NCI-H1105 treated with DMSO at 0.1 percent for 48 hours (cell line): ENCODE measurements at places on chromosomes 6 and 20.

GRCh38 chr6:87333591-87334181 is 4.6 kb upstream of the GJB7 start:
- DNase-seq = no peak

DNA sequence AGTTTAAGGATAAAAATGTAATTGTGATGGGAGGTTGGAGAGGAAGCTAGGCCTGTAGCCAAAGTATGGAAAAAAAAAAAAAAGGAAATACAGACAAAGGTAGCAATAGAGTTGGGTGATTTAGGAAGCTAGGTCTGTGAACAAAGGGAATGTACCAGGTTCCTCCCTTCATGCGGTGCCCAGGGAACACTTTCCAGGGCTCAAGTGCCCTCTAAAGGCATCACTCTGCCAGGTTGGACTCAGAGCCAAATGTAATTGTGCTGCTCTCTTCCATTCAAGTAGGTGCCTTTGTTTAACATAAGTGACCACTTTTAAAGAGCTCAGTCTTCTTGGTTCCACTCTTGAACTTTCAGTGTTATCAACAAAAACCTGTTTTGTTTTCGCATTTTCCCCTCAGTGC is 159.7 kb upstream of the AHI1 start:
- DNase-seq = peak; percentile 97

- DNase-seq = no peak
These were observed 325.6 kb upstream of the RUNX2 start for GRCh38 chr6:45002390-45003105.

GRCh38 chr6:112288475-112288874 is 34.1 kb upstream of the LAMA4 start:
- no peak for DNase-seq

- no peak for DNase-seq
These were observed 46.0 kb downstream of the PLCG1 start for GRCh38 chr20:41183391-41183790.

- DNase-seq = no peak
These were observed 2.9 kb upstream of the COL21A1 start for GRCh38 chr6:56250266-56250665.

- DNase-seq = peak; percentile 31
These were observed 118.5 kb downstream of the GFRAL start for GRCh38 chr6:55445648-55446204.

DNA sequence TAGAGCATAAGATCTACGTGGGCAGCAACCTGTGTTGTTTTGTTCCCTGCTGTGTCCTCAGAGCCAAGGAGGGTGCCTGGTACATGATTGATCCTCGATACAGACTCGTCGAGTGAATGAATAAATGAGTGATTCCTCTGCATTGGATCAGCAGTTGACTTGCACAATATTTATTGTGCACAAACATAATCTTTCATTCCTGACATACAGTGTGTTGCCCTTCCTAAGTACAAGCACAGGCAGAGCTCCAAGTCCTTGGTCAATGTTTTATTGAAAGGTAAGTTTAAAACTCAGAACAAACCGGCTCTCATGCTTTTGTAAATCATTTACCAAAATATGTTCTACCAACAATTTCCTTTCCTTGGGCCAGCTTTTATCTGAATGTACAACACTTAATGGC is 57.4 kb downstream of the STMND1 start:
- DNase-seq = no peak

DNA sequence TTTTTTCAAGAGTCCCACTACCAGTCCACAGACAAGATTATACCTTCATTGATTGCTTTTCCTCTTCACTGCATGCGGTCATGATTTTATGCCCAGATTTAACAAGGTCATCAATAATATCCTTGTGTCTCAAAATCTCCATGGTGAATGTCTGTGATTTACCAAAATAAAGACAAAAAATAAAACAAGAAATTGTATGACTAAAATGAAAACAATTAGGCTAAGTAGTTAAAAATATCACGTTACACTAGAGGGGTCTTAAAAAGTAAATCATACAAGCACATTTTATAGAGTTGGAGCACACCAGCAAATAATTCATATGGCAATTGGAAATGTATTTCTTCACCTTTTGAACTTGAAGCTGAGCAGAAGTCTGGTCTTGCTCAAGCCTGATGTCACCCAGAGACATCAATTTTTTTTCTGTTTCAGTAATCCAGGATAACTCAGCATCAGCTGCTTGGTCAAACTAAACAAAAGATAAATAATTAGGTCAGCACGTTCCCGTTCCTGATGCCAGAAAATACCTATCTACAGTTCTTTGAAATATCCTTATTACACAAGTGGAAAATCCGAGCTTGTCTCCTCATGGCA is 125.4 kb downstream of the DST start:
- peak; percentile 96 for DNase-seq

DNA sequence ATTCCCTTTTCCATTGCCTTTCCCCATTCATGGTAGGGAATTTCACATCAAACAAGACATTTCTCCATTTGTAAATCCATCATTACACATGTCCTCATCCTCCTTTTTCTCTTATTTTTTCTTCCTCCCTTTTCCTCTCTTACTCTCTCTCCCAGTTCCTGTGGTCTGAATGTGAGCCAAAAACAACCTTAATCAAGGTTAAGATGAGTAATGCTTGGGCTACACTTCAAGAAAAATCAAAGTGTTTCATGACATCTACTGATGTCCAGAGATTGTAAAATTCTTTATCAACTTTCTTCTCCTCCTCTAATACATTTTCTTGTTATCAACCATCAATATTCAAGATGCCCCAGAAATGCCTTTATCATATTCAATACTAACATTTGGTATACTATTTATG is 208.0 kb upstream of the PRND start:
- no peak for DNase-seq

GRCh38 chr6:148250975-148251685 is 91.5 kb upstream of the SASH1 start:
- DNase-seq = peak; percentile 35

DNA sequence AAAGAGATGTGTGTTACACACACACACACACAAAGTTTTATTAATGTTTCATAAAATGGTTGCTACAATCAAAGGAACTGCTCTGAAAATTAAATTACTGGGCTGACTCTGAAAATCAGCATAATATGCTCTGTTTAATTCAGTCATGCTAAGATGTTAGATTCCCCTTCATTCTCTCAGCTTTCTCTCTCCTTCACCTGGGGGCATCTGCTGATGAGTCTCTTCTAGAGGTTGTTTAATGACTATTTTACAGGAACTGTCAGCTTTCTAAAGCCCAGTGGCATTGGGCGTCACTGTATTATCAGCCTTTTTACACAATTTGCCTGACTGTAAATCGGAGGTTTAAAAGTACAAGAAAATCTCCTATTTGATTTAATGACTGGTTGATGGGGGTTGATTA is 559.7 kb upstream of the POU3F2 start:
- no peak for DNase-seq

DNA sequence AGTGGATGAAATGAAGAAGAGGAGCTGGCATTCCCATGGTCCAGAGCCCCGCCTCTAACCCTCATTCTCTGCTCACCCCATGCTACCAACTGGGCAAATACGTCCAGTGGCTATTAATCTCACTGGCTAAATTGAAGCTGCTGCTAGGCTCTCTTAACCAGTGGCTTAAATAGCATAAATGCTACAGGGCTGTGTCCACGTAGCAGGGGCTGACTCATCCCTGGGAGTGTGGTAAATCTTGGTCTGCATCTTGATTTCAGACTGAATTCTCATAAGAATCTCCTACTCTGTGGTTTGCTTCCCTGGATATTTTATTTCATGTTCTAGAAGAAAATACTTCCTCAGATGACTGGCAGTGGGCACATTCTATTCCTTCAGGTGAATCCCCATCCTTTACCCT is 193.1 kb upstream of the ARG1 start:
- DNase-seq = no peak

DNA sequence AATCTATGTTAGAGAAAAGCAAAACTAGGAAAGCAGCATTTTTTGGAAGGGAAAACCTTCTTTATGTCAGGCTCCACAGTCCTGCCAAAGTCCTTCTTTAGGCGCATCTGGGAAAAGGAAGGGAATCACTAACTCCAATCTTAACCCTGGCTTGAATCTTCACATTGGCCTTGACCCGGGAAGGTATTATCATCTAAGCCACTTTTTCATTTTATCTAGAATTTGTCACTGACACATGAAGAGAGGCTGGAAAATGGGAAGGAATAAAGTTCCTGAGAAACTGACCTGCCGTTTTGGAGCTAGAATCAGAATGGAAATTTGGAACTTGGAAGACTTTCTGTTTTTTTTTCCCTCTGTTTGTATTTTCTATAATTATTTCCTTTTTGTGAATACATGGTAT is 53.4 kb upstream of the UTRN start:
- no peak for DNase-seq

- no peak for DNase-seq
These were observed 186.1 kb downstream of the UNC5CL start for GRCh38 chr6:40852779-40853373.

DNA sequence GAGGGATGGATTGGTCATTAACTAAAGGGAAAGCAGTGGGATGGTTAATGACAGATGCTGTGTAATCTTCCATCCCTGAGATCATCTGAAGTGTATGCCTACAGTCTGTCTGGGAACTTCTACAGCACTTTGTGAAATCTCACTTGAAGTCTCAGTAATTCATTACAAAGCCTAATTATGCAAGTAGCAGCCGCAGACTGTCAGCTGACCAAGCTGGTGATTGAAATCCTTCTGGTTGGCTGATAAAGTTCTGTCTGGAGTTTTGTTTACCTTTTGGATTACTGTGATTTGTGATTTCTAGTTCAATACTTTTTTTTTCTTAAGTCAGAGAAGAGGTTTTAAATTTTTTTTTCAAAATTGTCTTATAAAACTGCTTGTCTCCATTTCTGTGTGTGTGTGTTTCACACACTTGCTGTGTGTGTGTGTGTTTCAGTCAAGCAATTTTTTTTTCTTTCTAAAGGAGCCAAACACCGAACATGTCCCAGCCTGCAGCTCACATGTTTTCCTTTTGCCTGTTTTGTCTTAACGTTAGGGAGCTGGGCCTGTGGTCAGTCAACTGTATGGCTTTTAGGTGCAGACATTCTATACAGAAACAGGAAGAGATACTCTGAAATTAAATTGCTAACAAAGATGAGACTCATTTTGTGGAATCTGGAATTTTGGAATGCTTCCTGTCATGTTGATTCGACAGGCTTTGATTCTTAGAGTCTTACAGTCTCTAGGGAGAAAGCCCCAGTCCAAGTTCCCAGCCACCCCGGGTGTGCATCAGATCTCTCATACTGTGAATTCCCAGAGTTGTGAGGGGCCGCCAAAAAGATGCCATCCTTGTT is 28.5 kb upstream of the ADGRF4 start:
- DNase-seq = peak; percentile 29

- DNase-seq = no peak
These were observed 74.6 kb upstream of the CEP85L start for GRCh38 chr6:118725944-118726343.
